ENCODE measurements at places on chromosomes 1 and 21.

GRCh38 chr1:176954242-176954641 is 210.3 kb downstream of the ASTN1 start:
- DNase-seq = no peak

GRCh38 chr1:26787706-26788514 is at the start of gene PIGV:
Gene PIGV (plus strand): TSS chr1:26787950. CDS start chr1:26790816, 2,866 bp downstream.
- peak; percentile 77 for DNase-seq

DNA sequence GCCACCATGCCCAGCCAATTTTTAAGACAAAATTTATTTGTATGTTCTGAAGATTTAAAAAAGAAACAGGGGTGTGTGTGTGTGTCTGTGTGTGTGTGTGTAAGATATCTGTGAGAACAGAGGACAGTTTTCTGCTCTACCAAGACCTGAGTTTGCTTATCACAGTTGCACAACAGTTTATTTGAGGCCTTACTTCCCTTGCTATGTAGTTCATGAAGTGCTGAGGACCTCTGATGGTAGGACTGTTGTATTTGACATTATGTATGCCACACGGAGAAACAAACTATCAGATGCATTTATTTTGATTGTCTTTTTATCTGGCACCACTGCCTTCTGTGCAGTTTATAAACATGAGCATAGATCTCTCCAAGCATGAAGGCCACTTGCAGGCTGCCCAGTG is 355.2 kb downstream of the PBX1 start:
- no peak for DNase-seq

- DNase-seq = no peak
These were observed 35.5 kb upstream of the ZNF362 start for GRCh38 chr1:33220676-33221384.

- no peak for DNase-seq
These were observed 80.9 kb downstream of the UCHL5 start for GRCh38 chr1:192978195-192978710.

DNA sequence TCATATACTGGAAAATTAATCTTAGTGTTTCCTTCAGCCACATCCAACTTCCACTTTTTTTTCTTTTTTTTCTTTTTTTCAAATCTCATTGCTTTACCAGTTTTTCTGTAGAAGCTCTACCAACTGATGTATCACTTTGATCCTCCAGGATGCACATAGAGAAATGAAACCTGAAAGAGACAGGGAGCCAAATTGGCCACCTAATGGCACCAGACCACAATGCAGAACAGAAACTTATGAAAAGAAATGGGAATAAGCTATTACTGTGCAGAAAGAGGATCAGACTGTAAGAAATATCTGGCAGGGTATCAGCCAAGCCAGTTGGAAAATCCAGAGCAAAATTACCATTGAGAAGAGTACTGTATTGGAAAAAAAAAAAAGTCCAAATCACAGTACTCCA is 1514.2 kb downstream of the MRPL39 start:
- no peak for DNase-seq

DNA sequence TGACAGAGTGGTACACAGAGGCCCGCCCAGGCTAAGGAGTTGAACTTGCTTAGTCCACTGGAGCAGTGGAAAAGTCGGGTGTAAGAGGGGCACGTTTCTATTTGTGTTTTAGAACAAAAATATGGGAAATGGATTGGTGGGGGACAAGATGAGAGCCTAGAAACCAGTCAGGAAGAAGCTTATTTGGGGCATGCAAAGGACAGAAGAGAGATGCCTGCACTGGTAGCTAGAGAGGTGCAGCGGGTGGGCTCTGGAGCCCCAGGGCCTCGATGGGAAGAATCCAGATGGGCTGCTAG is 1.2 kb upstream of the LIN9 start:
- no peak for DNase-seq

GRCh38 chr1:200112290-200112689 is 84.8 kb downstream of the NR5A2 start:
- DNase-seq = no peak

GRCh38 chr1:81409780-81410274 is 390.9 kb upstream of the ADGRL2 start:
- DNase-seq = no peak

- DNase-seq = no peak
These were observed 203.2 kb upstream of the USP24 start for GRCh38 chr1:55418208-55419000.

GRCh38 chr1:68820151-68820550 is 323.3 kb upstream of the DEPDC1 start:
- no peak for DNase-seq

- DNase-seq = no peak
These were observed 65.3 kb upstream of the BEND5 start for GRCh38 chr1:48841966-48842365.

All from stimulated activated CD8-positive, alpha-beta memory T cell treated with anti-CD3 and anti-CD28 coated beads, Interleukin-4, amount 100 ng/mL, for 1 hour (primary cell).